Stimulated activated CD4-positive, alpha-beta T cell treated with anti-CD3 and anti-CD28 coated beads, TNF-alpha, amount 100 ng/mL, for 1 hour (primary cell): ENCODE measurements at places on chromosomes 3 and 15.
A peak's percentile ranks its signal among the peaks of the same experiment; 100 is the strongest.

- no peak for DNase-seq
Observed at GRCh38 chr15:37203050-37203449, 102.7 kb upstream of the MEIS2 start.

DNA sequence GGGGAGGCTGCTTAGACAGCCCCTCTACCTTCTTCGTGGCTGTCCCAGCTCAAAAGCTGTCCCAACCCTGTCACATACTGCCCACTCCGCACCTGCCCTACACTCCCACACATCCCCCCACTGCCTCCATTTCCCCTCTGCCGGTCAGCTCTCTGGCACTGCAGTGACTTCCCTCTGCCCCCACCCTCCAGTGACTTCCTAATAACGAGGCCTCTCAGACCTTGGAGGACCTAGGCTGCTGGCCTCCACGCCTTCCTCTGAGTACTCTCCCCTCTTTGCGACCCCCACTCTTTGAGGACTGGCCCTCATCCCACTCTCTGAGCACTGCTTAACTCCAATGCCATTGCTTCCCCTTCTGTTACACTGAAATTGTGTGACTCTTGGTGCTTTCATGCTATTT is 45.3 kb downstream of the KY start:
- no peak for DNase-seq

- DNase-seq, result no peak
Observed at GRCh38 chr15:74958320-74958907, 1.8 kb upstream of the RPP25 start.

GRCh38 chr3:169041677-169042171 is 621.8 kb downstream of the MECOM start:
- no peak for DNase-seq

GRCh38 chr3:141391991-141392316 is 23.6 kb downstream of the ZBTB38 start:
- no peak for DNase-seq

DNA sequence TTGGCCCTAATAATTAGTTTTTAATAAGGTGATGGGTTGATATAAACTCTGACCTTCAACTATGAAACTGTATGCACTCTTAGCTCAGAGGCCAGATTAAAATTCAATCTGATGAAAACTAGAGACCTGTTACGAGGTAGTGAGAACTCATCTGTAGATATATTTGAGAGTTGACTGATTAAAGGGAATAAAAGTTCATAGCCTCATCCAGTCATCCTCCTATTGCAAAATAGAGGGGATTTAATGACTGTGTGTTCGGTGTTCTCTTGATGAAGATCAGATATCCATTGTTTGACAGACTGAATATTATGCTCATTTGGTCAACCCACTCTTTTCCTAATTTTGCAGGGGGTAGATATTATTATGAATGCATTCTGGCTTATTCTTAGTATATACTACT is 23.3 kb upstream of the PLCL2 start:
- no peak for DNase-seq

DNA sequence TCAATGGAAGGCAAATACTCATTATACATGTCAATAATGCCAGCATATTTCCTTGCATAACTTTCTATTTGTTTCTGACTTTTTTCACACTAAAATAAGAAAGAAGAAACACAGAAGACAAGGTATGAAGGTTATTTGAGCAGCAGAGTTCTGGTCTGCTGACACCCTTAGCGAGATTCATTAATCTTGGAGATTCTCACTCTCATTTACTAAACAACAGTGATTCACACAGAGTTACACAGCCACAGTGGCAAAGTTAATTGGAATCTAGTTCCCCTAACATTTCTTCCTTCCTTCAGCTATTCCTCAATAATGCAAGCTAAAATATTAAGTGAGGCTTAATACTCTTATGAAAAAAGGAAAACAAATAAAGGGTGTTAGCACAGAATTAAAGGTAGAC is 1044.0 kb downstream of the IGSF11 start:
- DNase-seq, result no peak

DNA sequence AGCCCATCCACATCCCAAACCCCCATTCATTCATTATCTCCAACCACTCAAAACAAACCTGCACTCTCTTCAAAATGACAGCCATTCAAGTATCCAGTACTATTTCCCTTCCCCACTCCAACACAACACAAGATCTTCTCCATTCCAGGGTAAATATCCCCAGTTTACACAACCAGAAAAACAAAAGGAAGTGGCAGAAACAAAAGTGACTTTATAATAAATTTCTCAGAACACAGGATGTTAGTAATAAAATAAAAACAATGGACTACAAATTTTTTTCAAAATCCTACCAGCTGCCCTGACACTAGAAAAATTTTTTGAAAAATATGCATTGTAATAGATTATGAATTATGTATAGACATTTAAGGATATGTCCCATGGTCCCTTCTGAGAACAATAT is 14.2 kb downstream of the CPA3 start:
- DNase-seq, result no peak

GRCh38 chr3:112602217-112602838 is 38.6 kb downstream of the CCDC80 start:
- no peak for DNase-seq

- DNase-seq, result no peak
Observed at GRCh38 chr15:22786868-22787698, 639 bp downstream of the NIPA1 start.

- DNase-seq, result peak; percentile 16
Observed at GRCh38 chr3:183116025-183116614, 16.8 kb upstream of the MCCC1 start.

- DNase-seq, result no peak
Observed at GRCh38 chr15:76983590-76984375, 11.1 kb upstream of the PSTPIP1 start.

DNA sequence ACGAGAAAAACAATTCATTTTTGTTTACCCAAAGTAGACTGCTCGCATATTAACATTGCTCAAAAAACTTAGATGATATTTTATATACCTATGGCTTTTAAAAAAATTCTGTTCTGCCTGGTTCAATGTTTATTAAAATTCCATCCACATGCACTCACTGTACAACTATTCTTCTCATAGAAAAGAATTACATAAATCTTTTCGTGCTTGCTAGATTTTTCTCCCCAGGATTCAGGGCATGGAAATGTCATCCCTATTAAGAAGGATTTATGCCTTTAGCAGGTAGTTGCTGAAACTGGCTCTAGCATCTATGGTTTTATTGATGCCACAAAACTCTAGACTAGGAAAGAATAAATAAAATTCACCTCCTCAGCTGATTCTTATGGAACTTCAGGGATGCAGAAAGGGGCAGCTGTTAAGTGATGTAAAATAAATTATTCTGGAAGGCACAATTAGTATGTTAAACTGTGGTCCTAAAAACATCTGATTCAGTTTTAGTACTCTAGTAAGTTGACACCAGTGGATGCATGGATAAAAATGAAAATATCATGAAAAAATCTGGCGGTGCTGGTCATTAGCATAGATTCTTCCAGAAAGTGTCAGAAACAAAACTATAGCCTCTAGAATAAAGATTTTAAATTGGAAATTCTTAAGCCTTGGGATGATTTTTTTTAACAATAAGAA is 41.6 kb downstream of the AAGAB start:
- no peak for DNase-seq

DNA sequence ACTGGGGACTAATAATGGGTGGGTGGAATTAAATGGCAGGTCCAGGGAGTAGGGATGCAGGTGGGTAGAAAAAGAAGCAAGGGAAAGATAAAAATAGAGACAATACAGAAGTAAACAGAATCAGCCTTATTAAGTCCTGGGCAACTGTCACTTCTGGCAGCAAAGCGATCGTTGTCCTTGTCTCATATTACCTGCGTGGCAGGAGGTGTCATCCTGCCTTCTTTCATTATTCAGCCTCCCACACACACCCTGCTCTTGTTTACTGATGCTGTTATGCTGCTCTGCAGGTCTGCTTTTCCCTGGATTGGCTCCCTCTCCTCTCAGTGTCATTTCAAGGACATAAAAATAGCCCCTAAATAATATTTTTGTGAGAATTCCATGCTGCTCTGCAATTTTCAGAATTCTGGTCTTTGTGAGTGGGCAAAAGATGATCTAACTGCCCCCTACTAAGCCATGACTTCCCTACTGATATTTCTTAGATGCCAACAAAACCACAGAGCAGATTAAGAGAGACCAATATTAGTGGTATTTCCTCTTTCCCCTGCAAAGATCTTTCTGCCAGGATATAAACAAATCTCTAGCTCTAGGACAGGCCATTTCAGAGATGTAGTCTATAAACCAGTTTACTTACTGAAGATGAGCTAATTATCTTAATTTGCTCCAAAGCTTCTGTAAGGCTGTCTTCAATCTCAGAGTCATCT is 8.5 kb downstream of the VEPH1 start:
- no peak for DNase-seq

- no peak for DNase-seq
Observed at GRCh38 chr3:170740726-170741591, 129.0 kb downstream of the RPL22L1 start.

GRCh38 chr15:84725001-84725491 is 9.1 kb upstream of the SEC11A start:
- DNase-seq, result no peak

GRCh38 chr3:166195808-166196207 is 358.6 kb upstream of the BCHE start:
- no peak for DNase-seq

DNA sequence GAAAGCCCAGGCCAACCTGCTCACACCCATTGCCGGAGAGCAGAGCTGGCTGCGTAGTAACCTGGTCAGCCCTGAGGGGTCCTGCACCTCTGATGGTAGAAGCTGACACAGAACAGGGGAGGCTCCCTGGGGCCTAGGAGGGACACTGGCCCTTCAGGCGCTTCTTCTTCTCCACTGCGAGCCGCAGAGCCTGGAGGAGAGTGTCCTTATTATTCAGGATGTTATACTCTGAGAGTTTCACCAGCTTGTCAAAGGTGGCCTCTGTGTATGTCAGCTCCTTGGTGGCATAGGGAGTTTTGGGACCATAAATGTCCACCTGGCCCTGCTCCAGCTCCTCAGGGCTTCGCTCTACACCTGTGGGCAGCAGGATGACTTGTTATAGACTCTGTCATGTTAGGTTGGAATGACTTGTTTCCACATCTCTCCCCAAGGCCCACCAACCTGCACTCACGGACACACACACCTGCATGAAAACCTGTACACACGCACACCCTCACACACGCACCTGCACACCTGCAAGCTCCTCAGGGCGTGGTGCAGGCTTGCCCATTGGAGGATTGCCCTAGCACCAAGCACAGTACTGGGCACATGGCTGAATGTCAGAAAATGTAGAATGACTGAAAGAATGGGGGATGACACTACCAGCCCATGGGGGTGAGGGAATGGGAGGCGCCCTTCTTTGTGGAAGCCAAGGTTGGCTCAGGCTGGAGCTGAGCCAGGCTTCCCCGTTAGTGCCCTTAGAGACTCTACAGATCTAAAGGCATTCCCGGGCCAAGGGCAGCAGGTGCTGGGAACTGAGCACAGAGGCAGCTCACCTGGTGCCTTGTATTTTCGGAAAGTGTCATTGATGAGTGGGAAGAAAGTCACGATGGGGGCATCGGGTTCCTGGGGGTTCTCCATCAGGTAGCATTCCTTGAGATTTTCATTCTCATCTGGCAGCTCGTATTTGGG is 11.5 kb upstream of the EHD4 start:
- no peak for DNase-seq

GRCh38 chr3:28476194-28476593 is 127.6 kb upstream of the AZI2 start:
- no peak for DNase-seq

DNA sequence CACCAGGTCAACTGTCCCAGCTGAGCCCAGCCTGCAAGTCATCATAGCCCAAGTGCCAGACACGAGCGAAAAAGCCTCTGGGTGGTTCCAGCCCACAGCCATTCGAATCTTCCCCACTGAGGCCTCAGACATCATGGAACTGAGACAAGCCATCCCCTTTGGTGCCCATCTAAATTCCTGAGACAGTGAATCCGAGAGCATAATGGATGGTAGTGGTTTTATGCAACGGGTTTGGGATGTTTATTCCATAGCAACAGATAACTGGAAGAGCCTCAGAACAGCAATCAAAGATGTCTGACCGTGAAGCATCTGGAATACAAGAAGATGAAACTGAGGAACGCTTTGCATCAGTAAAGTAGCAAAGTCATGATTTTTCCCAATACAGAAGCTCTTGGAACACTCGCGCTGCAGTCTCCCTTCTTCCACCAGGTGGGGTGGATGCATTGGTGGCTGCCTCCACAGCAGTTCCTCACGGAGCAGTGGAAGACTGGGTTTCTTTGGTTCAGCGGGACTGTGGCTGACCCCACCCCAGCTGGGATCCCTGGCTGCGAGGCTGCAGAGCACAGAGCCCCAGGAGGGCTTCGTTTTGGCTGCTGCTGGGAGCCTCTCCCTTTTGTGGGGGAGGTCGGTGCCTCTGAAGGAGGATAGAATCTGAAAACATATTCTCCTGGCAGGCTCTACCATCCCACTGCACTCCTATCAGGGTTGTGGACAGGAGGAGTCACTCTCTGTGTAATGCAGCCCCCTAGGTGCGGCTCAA is 26.4 kb upstream of the PDE8A start:
- peak; percentile 11 for DNase-seq

GRCh38 chr15:91857772-91858171 is 4.3 kb downstream of the SLCO3A1 start:
- no peak for DNase-seq

GRCh38 chr3:27990837-27991236 is 250.6 kb upstream of the CMC1 start:
- DNase-seq, result no peak
